ENCODE measurements at places on chromosomes 3 and 15.
A peak's percentile ranks its signal among the peaks of the same experiment; 100 is the strongest.

DNA sequence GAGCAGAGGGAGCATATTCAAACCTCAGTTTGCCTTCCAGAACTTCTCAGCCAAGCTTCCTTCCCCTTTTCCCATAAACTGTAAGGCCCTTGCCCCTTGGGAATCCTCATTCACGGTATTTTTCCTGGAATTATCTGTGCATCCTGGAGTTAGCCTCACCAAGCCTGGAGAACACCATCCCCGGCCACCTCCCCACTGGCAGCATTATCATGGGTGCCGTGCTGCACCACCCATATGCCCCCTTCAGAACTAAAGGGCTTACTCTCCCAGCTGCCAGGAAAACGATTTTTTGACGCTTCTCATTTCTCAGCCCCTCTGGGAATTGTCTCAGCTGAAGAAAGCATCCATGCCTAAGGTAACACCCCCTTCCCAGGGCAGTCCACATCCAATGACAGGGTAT lies 20.9 kb upstream of the TBC1D21 start:
- DNase-seq: no peak

DNA sequence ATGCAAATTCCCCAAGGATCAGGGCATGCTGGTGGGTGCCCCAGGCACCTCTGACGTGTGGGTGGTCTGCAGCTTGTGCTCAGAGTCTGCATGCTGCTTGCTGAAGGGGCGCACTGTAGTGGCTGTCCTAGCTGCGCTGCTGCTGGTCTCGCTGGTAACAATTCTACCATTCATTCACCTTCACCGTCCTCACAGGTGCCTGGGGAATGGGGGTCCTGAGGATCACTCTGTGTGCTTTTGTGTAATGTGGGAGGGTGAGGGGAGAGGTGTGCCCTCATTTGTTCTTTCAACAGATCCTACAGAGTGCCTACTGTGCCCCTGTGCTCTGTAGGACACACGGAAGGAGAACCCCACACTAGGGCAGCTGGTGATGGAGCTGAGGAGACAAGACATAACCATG lies 2.1 kb upstream of the ITGA11 start:
- DNase-seq: no peak

DNA sequence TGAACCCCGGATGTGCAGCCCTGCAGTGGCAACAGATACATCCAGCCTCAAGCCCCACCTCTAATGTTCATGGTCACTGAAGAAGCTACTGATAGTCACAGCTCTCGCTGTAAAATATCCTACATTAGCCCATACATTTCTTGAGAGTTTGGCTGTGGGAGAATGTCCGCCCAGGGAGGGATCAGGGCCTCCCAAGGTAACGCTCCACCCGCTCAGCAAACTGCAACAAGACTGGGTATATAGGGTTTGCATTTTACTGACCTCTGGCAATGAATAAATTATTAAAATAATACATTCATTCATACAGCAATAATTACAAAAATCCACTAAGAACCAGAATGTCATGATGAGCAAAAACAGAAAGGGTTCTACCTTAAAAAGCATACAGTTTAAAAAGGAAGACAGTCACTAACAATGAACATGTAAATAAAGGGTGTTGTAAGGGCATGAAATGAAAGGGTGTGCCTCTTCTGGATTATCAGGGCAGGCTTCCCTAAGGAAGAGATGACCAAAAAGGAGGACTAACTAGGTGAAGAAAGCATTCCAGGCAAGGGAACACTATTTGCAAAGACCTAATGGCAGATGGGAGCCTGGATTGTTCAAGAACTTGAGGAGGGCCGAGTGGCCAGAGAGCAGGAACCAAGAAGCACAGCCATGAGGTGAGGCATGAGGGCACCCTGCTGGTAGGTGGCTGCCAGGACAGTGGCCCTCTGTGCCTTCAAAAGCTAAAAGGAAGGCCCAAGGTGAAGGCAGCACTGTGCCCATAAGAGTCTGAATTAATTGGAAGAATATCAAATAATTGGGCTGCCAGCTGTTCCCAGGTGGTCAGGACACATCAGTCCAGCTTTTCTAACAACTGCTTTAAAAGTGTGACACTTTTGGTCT lies 28.1 kb upstream of the CTDSPL start:
- DNase-seq: no peak

DNA sequence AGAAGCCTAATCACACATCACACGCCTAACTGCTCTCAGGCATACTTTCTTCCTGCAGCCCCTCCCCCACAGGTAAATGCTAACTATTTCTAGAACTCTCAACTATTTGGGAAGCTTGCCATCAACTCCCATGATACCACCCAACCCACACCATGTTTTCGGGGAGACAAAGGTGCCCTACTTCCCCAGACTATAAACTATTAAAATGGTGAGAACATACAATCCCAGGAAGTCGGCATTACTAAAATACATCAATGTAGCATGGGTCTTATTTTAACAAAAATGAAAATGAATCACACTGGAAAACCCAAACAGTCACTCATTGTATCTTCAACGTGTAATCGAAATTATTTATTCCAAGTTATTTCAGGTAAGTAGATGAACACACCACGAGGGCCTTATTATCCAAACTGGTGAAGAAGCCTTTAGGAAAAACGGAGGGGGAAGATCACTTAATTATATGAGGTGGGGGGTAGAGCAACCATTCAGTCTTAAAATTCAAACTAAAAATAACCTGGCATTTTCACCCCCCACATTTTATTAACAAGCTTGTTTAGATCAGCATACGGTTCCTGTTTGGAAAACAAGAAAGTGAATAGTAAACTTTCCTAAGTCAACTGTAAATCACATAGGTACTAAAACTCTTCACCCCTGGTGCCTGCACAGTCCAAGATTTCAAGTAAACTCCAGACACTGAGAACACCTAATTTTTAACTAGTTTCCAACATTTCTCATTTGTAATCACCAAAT lies 1.9 kb downstream of the TBL1XR1 start:
- DNase-seq: peak; percentile 71

DNA sequence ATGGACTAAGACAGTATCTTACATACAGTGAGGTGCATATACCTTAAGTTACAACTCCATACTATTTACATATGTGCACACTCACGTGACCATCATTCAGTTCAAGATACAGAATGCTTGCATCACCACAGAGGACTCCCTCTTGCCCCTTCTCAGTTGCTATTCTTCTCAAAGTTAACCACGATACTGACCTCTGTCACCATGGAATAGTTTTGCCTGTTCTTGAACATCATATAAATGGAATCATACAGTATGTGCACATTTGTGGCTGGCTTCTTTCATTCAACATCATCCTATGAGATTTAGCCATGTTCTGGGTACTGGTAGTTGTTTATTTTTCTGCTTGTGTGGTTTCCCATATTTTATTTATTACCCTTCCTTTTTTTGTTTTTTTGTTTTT lies 10.4 kb upstream of the ZSCAN2 start:
- no peak for DNase-seq

- no peak for DNase-seq
These were observed 34.3 kb downstream of the TLE3 start for GRCh38 chr15:70063261-70063925.

- DNase-seq: no peak
These were observed 7.0 kb upstream of the KLF15 start for GRCh38 chr3:126364130-126364695.

DNA sequence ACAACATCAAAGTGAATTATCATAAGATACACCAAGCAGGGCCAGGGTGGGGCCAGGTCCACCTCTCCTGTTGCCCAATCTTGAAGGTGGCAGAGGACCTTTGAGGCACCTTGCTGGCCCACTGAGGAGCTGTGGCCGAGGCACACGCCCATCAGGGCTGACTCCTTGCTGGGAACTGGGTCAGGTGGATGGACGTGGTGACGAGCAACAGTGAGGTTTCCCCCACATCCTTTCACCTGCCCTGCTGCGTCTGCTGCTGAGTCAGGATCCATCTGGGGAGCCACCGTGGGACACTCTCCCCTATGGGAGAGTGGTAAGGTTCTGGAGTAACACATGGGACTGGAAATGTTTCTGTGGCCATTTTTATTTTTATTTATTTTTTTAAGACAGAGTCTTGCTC lies 17.3 kb upstream of the FURIN start:
- DNase-seq: no peak

- DNase-seq: no peak
These were observed 15.3 kb upstream of the GNB5 start for GRCh38 chr15:52206446-52206845.

DNA sequence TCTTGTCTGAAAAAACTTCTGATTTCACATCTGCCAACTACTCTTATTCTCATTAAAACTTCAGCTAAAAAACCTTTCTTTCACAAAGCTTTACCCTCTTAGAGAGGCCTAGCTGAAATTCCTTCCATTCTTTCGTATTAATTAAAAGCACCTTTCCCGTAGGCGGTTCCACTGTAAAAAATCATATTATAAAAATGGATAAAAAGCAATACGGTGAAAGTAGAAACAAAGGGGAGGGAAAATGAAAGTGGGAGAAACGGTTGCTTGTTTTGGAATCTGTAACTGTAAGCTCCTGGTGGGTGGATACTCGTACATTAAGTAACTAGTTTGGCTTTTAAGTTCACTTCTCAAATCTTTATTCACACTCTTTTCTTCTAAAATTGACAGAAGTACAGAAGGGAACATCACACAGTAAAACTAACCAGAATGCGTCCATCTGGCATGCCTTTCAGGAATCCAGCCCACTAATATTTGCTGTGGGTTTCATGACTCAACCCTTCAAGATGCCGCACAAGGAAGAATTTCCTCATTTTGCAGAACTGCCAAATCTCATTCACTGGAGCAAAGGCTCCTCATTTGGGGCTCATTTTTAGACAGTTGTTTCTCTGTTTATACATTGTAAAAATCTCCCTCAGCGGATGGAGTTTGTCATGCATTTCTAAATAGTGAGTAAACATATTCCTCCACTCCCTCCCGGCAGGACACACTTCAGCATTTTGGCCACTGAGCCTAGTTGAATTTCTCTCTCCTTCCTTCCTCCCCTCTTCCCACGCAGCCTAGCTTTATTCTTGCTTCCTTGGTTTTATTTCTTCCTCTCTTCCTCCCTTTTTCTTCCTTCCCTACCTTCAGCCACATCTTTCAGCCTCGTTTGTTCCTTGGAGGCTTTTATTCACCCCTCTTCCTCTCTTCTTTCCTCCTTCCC lies 419.5 kb upstream of the NAALADL2 start:
- DNase-seq: peak; percentile 7

- peak; percentile 84 for DNase-seq
These were observed 64.3 kb downstream of the MGLL start for GRCh38 chr3:127758013-127758412.

DNA sequence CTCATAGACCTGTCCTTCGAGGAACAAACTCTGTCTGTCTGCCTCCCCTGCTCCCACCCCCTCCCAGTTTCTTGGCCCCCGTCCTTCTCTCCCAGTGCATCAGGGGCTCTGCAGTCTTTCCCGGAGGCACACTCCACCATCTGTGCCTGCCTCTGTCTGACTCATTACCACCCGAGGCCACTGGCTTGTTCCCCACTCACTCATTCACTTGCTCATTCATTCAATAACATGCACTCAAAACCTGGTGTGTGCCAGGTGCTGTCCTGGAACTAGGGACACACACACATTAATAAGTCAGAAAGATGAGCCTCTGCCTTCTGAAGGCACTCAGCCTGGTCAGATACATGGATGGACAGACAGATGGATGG lies 12.4 kb downstream of the AMIGO3 start:
- no peak for DNase-seq

GRCh38 chr3:12822725-12823373 lies 18.5 kb downstream of the RPL32 start:
- DNase-seq: peak; percentile 79

DNA sequence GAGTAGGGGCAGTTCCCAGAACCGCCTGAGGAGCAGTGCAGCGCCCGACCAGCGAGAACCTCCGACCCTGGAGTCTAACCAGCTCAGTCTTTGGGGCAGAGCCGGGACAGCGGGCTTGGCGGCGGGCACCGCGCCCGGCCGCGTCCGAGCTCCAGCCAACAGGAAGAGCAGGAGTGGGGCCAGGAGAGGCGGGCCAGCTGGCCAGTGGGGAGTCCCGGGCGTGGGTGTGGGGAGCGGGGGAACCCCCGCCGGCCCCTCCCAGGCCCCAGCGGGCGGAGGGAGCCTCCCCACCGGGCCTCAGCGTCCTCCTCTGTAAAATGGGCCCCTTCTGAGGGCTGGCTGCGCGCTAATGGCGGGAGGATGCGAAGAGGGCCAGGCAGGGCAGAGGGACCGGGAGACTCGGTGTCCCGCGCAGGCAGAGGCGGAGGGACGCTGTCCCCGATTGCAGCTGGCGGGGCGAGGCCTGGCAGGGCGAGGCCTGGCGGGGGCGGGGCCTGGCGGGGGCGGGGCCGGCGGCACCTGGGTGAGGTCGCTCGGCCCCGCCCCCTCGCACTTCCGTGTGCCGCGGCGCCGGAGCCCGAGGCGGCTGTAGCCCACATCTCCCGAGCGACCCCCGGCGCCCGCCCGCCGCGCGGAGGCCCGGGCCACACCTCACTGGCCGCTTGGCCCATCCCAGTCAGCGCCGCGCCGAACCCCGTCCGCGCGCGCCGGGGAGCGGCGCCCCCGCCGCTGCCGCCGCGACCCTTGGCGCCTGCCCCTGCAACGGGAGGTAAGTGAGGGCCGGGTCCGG lies at the start of gene PRKCD:
PRKCD (plus strand) TSS at position 550 of the 790 bp plus-strand sequence. CDS start 17,214 bp downstream, outside the sequence.
- peak; percentile 66 for DNase-seq

- no peak for DNase-seq
These were observed 163.8 kb downstream of the RSRC1 start for GRCh38 chr3:158273656-158274055.

DNA sequence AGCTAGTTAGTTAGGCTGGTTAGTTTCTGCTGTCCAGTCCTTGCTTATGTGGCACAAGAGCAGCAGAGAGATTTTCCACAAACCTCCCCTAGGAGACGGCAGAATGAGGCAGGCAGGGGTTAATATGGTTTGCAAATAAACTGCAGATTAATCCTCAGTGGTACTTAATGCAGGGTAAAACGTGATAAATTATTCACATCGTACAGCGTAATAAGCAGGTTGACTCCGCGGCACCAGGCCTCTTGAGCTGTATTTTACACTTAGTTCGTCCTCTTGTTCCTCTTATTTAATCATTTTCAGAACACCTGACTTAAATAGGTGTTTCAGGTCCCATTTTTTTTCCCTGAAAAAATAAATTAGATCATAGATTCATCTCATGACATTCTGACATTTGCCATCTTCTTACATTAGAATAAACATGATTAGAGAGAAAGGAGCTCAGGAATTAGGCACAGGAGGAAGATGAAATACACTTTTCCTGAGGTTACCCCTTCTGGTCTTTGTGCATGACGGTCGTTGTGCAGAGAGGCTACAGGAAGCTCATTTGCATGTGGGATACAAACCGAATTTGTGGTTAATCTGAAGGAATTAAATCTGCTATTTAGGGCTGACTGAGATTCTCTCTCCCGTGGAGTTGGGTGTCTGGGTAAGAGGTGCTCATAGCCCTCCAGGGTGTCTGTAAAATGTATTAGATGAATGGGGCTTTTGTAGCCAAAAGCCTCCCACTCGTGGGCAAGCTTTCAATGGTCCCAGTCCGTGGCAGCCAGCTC lies 27.1 kb upstream of the VPS8 start:
- DNase-seq: no peak

- no peak for DNase-seq
These were observed 90.2 kb downstream of the EDEM1 start for GRCh38 chr3:5277612-5278236.

Data from hematopoietic multipotent progenitor cell treated with erythropoietin and hydrocortisone succinate and interleukin-3 and kit ligand, for 8 days (in vitro differentiated cells).